Adrenal gland (tissue), 19 donors: ENCODE measurements at places on chromosomes 3 and 15.

DNA sequence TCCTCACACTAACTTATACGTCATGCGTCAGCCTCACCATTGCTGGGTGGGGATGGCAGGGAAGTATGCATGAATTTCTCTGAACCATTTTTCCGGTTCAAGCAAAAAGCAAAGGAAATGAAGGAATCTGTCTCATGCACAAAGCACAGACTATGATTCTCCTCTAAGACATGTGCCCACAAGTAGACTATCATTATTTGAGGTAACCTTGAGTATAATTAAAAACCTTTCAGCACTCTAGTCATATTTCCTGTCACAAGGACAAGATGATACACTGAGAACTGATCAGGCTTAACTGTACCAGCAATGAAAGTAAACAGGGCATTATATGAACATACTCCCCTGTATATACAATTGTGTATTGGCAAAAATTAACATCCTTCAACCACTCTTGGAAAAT, 56.7 kb upstream of the TSC22D2 start:
- DNase-seq, result no peak

DNA sequence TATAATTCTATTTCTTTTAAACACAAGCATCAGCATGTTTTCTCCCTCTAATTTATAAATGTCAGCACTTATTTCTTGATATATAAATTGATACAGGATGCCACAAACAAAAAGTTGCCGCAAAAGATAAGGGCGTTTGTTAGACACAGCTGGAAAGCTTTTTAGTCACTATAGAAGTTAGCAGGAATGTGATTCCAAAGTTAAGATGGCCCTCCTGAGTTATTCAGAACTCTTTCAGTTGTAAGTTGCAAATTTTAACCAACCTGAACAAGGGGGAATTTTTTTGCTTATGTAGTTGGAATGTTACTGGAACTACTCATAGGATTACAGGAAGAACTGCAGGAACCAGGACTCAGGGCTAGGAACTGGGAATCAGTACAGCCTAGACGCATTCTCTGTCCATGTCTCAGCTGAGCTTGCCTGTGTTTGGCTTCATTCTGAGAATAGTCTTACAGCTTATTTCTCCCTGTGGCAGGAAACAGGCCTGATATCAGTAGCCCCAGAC, 166.3 kb downstream of the VGLL4 start:
- no peak for DNase-seq

- no peak for DNase-seq
Measured at GRCh38 chr3:135576751-135577150, 388.8 kb upstream of the PPP2R3A start.

- peak; percentile 100 for DNase-seq
Measured at GRCh38 chr3:183099026-183099837, at the start of gene MCCC1. Gene MCCC1 (minus strand): TSS chr3:183099496. CDS start chr3:183099440, 56 bp downstream.

- no peak for DNase-seq
Measured at GRCh38 chr3:45990181-45990580, 5.4 kb downstream of the FYCO1 start.

GRCh38 chr3:14598143-14598569, 53.4 kb upstream of the CCDC174 start:
- no peak for DNase-seq

GRCh38 chr15:89071471-89071870, 16.8 kb upstream of the ABHD2 start:
- DNase-seq, result no peak

GRCh38 chr3:58766587-58767282, 100.2 kb upstream of the FAM3D start:
- no peak for DNase-seq

- no peak for DNase-seq
Measured at GRCh38 chr15:43266834-43267233, at the start of gene TGM5. Gene TGM5 (minus strand): TSS chr15:43266928. CDS start chr15:43266849, 79 bp downstream.

GRCh38 chr15:79406210-79406609, 25.9 kb upstream of the MINAR1 start:
- no peak for DNase-seq

DNA sequence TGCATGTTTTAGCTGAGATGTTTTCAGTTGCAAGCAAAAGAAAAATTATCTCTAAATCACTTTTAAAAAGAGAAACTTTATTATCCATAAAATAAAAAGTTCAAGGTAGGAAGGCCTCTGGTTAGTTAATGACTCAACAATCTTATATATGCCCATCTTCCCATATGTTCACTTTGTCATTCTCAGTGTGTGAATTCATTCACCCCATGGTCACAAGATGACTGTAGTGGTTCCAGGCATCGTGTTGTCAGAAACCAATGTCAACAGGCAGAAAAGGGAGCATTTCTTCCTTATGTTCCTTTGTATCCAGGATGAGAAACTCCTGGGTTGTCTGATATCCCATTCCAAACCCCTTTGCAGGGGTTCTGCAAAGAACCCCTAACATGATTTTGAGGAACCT, 119.9 kb upstream of the RAP2B start:
- no peak for DNase-seq

GRCh38 chr15:36545467-36545992, 33.9 kb upstream of the CDIN1 start:
- DNase-seq, result no peak

DNA sequence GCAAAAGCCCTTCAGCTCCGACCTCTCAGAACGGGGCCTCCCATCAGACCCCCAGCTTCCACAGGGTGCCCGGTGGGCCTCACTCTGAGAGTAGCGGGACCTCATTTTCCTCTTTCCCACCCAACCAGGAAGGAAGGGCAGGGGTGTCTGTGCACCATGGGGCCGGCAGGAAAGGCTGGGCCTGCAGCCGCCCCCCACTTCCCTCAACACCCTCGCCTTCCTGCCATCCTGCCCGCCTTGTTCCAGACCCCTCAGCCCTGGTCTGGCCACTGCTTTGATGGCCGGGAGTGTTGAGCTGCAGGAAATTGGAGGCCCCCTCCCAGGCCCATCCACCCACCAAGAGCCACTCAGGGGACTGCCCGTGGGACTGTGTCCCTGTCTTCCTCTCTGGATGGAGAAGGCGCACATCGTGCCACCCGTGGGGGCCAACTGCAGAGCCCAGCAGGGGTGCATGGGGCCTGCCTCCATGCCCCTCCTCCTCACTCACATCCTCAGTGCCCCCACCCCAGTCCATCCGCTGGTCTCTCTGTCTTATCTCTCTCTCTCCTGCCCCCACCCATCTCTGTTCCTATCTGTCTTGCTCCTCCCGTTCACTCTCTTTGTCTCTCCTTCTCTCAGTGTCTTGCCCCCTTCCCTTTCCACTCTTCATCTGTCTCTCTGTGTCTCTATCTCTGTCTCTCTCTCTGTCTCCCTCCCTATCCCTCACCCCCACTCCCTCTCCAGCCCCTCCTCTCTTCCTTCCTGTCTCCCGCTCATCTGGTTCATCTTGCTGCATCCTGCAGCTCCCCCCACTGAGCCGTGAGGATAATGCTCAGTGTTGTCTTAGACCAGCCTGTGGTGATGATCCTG, 1.8 kb upstream of the PLXND1 start:
- DNase-seq, result no peak

- DNase-seq, result no peak
Measured at GRCh38 chr3:189531271-189531670, 99.9 kb upstream of the TP63 start.

DNA sequence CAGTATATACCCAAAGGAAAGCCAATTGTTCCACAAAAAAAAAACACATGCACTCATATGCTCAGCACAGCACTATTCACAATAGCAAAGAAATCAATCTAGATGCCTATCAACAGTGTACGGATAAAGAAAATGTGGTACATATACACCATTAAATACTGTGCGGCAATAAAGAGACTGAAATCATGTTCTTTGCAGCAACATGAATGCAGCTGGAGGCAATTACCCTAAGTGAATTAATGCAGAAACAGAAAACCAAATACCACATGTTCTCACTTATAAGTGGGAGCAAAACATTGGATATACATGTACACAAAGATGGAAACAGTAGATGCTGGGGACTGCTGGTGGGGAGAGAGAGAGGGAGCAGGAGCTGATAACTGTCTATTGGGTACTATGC, 124.2 kb upstream of the AADACL2 start:
- no peak for DNase-seq

- DNase-seq, result no peak
Measured at GRCh38 chr3:55645422-55645821, 158.3 kb upstream of the WNT5A start.

- no peak for DNase-seq
Measured at GRCh38 chr3:127776347-127776746, 46.0 kb downstream of the MGLL start.

GRCh38 chr15:82098674-82099073, 52.9 kb upstream of the MEX3B start:
- DNase-seq, result no peak

- DNase-seq, result no peak
Measured at GRCh38 chr3:57281715-57282114, 10.8 kb downstream of the ASB14 start.

DNA sequence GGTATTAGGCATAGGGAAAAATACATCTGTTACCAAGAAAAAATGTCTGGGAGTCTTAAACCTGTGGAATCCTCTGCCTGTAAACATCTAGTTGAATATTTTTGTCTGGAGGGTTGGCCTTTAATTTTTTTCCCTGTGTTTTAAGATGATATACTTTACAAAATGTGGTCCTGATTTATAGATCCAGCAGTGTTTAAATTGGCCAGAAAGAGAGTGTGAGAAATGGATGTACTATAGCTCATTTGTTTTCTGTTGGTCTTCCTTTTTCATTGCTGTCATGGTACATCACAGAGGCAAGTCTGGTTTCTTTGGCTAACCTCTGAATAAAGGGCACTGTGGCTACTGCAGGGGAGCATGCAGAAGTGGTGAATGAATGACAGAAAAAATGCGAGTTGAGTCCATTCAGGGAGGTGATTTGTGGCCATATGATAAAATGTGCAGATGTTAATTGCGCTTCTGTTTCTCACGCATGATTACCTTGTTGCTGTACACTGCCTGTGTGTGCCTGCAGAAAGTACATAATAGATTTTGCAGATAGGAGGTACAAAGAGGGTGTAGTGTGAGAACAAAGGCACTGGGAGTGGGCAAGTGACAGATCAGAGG, 150.0 kb downstream of the NFKBIZ start:
- DNase-seq, result no peak

DNA sequence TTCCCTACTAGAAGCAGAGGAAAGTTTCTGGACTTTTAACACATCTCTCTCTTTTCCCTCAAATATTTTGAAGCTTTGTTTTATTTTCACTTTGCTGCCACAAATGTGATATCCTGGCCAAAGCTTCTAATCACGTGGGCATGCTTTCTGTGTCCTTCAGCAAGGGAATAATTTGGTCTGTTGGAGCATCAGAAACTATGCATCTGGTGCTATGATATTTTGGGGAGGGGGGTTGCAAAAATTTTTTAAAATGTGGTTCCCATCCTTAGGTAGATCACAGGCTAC, 254.2 kb downstream of the GAP43 start:
- DNase-seq, result peak; percentile 14

- DNase-seq, result no peak
Measured at GRCh38 chr3:193942516-193943055, 193.4 kb upstream of the HES1 start.

- no peak for DNase-seq
Measured at GRCh38 chr3:192371870-192372400, 355.4 kb downstream of the FGF12 start.

GRCh38 chr3:14410503-14411165, 8.2 kb downstream of the SLC6A6 start:
- DNase-seq, result peak; percentile 95

- DNase-seq, result no peak
Measured at GRCh38 chr3:123376451-123377242, 72.2 kb downstream of the ADCY5 start.

DNA sequence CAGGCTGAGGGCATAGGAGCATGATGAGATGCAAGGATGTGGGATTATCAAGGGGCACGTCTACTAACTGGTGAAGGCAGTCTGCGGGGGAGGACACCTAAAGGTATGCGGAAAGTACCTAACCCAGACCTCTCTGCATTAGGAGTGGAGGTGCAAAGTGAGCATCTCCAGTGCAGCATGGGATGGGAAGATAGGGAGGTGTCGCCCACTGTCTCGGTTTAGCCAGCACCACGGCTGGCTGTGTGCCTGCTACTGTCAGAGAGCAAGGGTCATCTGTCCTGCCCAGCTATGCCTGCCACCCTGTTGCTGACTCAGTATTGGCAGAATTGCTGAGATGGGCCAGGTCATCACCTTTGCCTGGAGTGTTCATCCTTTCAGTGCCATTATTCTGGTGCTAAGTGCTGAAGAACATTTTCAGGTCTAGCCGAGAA, 40.1 kb downstream of the OXNAD1 start:
- DNase-seq, result no peak

GRCh38 chr3:8555725-8556472, 54.3 kb downstream of the LMCD1 start:
- DNase-seq, result no peak

GRCh38 chr3:106620646-106621045, 751.8 kb upstream of the CBLB start:
- no peak for DNase-seq

DNA sequence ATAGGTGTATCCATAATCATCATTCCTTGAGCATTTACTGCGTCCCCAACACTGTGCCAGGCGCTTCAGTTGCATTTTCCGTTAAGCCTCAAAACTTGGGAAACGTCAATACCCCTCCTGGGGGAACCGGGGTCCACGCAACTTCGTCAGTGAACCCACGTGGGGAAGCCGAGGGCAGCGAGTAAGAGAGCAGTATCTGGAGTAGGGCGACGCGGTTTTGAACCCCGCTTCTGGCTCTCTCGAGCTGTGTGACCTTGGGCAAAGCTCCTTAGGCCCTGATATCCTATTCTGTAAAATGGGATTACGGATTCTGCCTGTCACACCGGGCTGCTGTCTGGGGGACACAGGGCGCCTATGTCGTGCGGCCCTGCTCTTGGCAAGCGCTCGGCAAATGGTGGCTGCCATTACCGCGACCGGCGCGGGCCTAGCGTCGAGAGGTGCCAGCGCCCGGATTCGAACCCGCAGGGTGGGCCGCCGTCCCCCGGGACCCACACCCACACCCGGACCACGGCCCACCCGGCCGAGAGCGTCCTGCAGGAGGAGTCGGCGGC, 590 bp downstream of the POLG start:
- DNase-seq, result no peak

DNA sequence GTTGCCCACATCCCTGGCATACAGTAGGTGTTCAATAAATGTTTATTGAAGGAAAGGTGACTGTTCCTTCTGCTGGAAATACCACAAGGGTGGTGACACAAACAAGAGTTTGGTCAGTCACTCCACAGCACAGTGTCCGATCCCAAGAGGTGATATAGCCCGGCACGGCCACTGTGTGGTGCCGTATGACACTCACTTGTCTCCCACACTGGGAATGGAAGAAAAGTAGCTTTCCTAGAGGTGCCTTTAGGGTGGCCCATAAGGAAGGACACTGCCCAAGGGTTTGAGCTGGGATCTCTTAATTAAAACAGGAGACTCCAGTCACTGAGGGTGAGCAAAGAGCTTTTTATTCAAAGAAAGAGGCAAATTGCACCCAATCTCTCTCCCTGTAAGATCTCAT, 40.5 kb downstream of the TGM4 start:
- peak; percentile 48 for DNase-seq

DNA sequence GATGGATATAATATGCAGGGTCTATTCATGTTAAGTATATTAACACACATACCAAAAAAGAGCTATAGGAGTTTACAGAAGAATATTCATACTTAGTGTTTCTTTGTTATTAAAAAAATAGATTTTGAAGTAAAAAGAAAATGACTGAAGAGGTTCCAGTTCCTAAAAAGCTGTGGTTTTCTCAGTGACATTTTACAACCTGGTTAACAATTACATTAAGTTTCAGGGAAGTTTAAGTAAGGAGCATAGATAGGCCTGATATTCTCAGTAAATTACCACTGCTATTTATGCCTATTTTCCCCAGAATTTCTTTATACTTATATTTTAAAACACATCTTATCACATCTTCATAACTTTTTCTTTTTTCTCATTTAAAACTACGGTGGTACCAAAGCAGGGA, 43.6 kb upstream of the SPTSSB start:
- DNase-seq, result no peak

- DNase-seq, result no peak
Measured at GRCh38 chr3:127610105-127610504, 11.9 kb downstream of the MCM2 start.
